ENCODE measurements at places on chromosomes 2 and 18.

DNA sequence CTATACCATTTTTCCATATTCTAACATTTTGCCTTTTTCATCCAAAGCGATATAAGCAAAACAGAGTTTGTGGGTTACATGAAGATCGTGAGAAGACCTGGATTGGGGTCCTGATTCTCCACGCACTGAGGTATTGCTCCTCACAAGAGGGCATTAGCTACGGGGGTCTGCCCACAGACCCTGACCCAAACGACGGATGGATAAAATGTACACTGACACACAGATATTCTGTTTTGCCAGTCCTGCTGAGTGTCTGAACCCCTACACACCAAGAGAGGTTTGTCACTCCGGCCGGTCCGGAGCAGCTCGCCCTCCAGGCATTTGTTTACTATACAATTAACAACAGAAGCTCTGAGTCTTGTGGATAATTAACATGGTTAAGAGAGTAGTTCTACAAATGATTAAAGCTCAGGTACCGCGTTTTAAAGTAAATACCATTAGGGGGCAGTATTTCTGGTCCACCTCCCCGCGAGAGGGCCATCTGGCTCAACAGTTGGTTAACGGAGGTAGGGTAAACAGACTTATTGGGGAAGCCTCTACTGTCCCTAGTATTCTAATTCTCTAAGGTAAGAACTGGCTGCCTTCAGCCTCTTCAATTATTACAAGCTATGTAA lies 28.4 kb downstream of the SCYGR8 start:
- no peak for DNase-seq

DNA sequence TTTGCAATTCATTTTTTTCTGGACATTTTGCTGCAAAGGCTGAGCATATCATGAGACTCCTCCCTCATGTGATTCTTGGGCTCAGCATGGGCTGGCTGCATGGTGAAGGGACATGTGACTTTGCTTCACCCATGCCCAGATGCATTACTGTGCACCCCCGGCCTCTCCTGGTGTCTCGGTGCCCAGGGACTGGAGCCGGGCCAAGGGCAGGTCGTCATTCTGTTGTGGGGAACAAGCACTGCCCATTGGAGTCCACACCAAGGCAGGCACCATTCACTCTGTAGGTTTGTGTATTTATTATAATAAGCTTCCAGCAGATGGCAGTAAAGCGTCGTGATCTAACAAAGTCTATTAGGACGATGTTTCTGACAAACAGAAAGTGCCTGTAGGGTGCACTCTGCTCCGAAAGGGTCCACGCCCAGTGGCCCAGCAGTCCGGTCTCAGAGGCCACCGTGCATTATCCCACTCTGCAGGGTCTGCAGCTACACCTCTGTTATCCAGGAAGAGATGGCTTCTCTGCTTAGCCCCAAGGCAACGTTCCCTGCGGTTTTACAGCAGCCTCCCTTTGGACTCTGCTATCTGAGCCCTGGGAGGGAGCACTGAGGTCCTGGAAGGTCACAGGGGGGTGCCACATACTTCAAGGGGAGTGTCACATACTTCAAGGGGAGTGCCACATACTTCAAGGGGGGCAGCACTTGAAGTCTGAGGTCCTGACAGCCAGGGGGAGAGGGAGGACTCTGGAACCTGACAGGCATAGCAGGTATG lies 219.6 kb downstream of the TSN start:
- DNase-seq = peak; percentile 73

DNA sequence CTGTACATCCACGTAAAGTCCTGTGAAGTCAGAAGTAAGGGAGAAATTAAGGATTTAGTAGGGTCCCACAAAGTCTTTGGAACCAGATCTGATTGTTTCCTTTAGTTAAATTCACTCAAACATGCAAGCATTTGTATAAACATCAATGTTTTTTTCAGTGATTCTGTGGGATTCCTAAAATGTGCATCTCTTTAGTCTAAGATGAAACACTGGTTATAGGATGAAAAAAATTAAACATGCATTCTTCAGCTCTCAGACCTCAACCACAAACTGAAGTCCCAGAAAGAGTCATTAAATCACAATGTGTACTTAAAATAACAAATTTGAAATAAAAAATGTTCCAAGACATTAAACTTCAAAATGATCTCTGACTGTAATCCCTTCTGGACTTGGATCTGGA lies 76.5 kb upstream of the APCDD1 start:
- peak; percentile 87 for DNase-seq

DNA sequence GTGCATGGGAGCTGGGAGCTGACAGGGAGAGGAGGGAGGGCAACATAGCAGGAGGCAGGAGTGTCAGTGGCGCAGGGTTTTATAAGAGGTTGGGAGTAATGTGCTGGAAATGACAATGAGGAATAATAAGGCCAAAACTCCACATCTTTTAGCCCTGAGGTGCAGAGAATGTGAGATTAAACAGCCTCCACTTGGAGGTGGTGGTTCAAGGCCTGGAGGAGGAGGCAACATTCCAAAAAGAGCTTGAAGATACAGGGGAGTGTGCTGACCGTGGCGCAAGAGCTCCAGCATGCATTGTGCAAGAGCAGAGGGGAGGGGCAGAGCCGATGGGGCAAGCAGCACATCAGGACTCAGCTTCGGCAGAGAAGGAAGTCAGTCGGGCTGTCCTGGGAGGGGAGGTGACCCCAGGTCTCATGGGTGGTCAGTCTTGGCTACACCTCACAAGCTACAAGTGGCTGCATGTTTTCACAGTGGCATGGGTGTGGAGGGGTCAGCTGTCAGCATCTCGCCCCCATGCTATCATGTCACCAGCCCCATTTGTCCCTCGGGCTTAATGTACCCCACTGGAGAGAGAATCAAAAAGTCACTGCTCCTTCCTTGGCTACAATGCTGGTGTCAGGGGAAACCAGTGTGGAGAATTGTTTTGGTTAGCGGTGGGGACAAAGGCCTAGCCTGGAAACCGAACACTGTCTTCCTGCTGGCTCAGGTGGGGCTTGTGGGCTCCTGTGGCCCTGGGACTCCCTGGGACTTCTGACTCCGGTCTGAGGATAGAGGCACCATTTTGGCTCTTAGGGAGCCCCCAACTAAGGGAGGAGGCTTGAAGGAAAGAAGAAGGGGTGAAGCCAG lies 208.0 kb downstream of the ZFP36L2 start:
- peak; percentile 78 for DNase-seq

GRCh38 chr2:128286011-128286721 lies 32.5 kb downstream of the HS6ST1 start:
- DNase-seq = no peak

- no peak for DNase-seq
Observed at GRCh38 chr2:12080360-12080759, 333.9 kb downstream of the LPIN1 start.

GRCh38 chr2:112618383-112618782 lies 27.4 kb upstream of the SLC20A1 start:
- DNase-seq = no peak

DNA sequence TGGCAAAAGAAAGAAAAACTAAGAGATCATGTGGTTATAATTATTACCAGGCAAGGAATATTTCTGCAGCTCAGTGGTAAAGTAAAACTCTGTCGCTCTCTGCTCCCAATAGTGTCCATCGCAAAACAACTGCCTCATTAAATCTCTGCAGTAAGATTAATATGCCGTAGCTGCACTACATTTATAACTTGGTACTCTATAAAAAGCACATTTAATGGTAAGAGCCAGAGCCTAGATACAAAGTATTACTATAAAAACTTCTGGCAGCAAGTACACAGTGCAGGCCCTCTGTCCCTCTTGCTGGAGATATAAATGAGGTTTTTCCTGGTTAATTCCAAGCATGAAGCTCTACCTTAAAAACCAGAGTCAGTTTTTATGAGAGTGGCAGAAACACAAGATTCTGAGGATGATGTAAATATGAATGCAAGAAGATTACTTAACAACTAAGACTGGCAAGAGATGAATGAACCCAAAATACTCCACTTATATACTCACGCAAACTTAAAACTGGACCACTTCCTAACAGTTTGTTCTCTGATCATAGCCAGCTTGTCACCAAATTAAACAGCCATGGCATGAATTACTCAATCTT lies 25.5 kb downstream of the ZNF521 start:
- peak; percentile 18 for DNase-seq

DNA sequence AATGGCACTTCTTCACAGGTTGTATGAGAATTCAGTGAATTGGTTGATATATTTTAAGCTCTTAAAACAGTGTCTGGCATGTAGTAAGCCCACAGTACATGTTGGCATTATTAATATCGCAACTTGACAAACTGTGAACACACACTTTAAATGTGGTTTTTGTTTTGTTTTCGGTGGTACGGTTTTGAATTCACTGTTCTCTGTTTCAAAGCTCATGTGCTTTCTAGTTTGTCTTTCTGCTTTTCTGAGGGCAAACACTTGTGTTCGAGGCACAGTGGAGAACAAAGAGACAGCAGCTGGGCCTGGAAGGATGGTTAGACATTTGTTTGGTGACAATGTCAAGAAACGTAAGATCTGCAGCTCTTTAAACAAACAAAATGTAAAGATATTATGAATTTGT lies 276.5 kb upstream of the MC4R start:
- no peak for DNase-seq

DNA sequence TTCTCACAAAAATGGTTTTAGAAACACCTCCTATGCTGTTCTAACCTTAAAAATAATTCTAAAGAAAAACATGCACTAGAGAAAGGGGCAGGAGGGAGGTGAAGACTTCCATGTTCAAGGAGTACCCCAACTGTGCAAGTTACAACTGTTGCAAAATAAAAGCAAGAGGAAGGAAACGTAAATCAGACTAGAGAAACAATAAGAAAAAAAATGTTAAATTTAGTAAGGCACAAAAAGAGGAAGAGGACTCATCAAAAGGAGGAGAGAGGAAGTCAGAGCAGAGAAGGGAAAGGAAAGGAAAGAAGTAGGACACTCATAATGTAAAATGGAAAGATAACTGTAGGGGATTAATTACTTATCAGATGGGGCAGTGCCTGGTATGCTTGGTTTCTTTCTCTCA lies 34.1 kb downstream of the RAPH1 start:
- no peak for DNase-seq

GRCh38 chr18:52936931-52937330 lies 596.9 kb downstream of the DCC start:
- DNase-seq = peak; percentile 25

DNA sequence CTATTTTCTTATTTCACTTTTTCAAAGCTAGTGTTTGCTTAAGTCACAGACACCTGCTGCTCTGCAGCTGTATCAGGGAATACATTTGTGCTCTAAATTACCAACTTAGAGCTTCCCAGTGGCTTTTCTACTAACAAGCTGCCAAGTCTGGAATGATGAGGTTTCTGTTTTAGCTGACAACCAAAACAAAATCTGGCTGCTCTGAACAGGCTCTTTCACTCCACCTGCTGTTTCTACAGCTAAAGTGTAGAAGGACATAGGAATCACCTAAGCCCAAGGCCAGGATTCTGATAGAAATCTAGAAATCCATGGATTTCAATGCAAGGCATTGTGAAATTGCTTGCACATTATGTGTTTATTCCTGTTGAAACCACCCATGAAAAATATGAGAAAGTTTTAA lies 201.2 kb downstream of the SUCLG1 start:
- DNase-seq = no peak

- DNase-seq = peak; percentile 81
Observed at GRCh38 chr2:44479127-44479887, 117.6 kb downstream of the CAMKMT start.

DNA sequence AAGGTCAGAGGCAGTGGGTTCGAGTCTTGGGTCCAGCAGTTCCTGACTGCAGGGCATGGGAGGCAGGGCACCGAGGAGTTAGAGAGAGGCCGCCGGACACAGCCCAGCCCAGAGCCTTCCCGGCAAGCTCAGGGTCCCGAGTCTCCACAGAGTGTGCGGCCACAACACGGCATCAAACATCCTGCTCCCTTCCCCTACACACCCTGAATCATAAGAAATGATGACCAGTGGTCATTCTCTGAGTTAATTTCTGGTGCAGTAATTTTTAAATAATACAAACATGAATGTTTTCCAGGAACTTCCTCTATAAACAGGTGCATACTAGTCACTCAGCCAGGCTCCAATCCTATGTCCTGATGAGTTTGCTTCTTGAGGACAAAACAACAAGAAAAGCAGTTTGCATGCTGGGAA lies 118.0 kb downstream of the PXDN start:
- no peak for DNase-seq

- DNase-seq = no peak
Observed at GRCh38 chr2:74821177-74822126, 12.5 kb upstream of the HK2 start.

DNA sequence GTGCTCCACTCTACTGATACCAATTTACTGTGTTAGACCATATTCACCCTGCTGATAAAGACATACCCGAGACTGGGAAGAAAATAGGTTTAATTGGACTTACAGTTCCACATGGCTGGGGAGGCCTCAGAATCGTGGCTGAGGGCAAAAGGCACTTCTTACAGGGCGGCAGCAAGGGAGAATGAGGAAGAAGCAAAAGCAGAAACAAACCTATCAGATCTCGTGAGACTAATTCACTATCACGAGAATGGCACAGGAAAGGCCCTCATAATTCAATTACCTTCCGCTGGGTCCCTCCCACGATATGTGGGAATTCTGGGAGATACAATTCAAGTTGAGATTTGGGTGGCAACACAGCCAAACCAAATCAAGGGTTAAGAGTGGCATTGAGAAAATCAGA lies 65.2 kb downstream of the LDLRAD4 start:
- no peak for DNase-seq

- DNase-seq = no peak
Observed at GRCh38 chr18:23232331-23232730, 97.0 kb downstream of the CABLES1 start.

DNA sequence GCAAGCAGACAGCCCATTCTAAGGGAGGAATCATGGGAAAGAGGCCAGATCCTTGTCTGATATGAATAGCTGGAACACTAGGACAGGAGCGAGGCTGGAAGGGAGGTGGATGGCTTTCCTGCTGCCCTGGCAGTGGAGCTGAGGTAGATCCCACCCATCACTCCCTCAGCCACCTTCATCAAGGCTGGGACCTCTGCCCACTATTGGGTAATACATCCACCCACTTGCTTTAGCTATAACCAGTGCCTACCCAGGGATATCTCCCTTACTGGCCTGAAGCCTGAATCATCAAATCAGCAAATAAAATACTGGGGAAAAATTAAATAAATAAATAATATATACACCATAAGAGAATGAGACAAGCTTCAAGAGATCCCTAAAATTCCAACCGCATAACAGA lies 183.2 kb upstream of the KYNU start:
- no peak for DNase-seq

DNA sequence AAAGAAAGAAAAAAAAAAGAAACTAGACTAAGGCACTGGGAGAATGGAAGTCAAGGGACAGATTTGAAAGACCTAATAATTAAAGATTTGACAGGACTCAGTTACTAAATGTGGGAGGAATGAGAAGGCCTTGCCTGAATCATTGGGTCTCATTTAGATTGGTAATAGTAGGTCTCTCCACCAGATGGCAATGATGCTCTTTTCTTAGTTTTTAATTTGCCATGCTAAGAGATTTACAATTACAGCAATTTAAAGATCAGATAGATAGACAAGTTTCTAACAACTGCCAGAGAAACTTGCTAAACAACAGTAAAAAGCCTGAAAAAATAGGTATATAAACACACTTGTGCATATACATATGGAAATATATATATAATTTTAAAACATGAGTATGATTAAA lies 153.0 kb downstream of the TMEM247 start:
- peak; percentile 69 for DNase-seq

- no peak for DNase-seq
Observed at GRCh38 chr18:629269-630150, 27.9 kb upstream of the TYMS start.

GRCh38 chr18:45920367-45920766 lies 46.8 kb downstream of the EPG5 start:
- DNase-seq = peak; percentile 25
